ENCODE measurements at places on chromosomes 6 and 20. TPM values are rescaled to one million over a fixed set of nuclear protein-coding genes. Genes with fewer than 3 reads are reported as not detected.

Gene DEFB124
- total RNA-seq = not detected

GRCh38 chr6:110255211-110255750 is 75.1 kb downstream of the CDC40 start:
- DNase-seq = peak; percentile 34
- H3K36me3 ChIP-seq = no peaks in the 10 kb centered on the region
- H3K27ac ChIP-seq = no peak overlapping the region
- no peaks in the 10 kb centered on the region for H3K27me3 ChIP-seq
- no peak overlapping the region for H3K4me3 ChIP-seq
- no peaks in the 10 kb centered on the region for H3K4me1 ChIP-seq

- peaks cover 7% of the 10 kb centered on the region for H3K27me3 ChIP-seq
- H3K36me3 ChIP-seq = no peaks in the 10 kb centered on the region
- peaks cover 3% of the 10 kb centered on the region for H3K4me1 ChIP-seq
- no peak overlapping the region for H3K4me3 ChIP-seq
- DNase-seq = no peak
These were observed 6.6 kb downstream of the TRIM15 start for GRCh38 chr6:30169658-30170614.

- no peaks in the 10 kb centered on the region for H3K36me3 ChIP-seq
- no peaks in the 10 kb centered on the region for H3K27me3 ChIP-seq
- H3K27ac ChIP-seq = no peak overlapping the region
- DNase-seq = no peak
- H3K4me1 ChIP-seq = no peaks in the 10 kb centered on the region
- no peak overlapping the region for H3K4me3 ChIP-seq
These were observed 24.7 kb downstream of the ETV7 start for GRCh38 chr6:36362551-36363370.

DNA sequence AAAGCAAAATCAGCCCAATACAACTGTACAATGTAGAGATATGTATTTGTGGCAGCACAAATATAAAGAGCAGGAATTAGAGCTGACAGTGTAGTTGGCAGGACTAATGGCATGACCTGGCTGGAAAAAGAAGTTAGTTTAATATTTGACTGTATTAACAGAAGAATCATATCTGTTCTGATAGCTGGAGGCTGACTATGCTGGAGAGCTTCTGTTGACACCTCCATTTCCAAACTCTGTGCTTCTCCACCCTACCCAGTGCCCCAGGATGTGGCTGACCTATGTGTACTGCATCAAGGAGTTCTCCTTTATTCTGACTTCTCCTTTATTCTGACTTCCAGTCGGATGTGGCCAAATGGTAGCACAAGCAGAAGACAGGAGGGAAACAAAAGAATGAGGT is 299.3 kb downstream of the PKHD1 start:
- H3K36me3 ChIP-seq = no peaks in the 10 kb centered on the region

DNA sequence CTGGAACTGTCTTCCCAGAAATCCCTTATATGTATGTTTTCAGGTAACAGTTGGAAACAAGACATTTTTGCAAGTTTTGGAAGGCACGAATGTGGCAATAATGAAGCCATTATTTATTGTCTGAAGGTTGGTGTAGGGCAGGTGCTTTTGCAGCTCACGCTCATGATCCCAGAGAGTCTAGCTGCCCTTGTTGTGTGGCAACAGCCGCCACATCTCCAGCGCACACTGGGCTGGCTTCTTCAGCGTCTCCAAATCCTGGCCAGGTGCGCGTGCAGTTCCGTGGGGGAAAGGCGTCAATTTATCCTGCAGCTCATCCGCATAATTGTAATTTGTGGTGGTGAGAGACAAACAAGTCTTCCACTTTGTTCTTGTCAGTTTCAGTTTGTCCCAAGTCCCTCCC is 71.2 kb downstream of the TRDN start:
- no peaks in the 10 kb centered on the region for H3K27me3 ChIP-seq
- H3K4me1 ChIP-seq = peaks cover 7% of the 10 kb centered on the region
- peaks cover 25% of the 10 kb centered on the region for H3K36me3 ChIP-seq

- H3K4me3 ChIP-seq = no peak overlapping the region
- DNase-seq = no peak
- H3K36me3 ChIP-seq = no peaks in the 10 kb centered on the region
- no peaks in the 10 kb centered on the region for H3K27me3 ChIP-seq
- H3K4me1 ChIP-seq = peaks cover 21% of the 10 kb centered on the region
These were observed 5.9 kb downstream of the MAP7 start for GRCh38 chr6:136544326-136544725.

All from H1 (cell line).